Pulmonary artery endothelial cell (primary cell): ENCODE measurements at places on chromosomes 2 and 18.

DNA sequence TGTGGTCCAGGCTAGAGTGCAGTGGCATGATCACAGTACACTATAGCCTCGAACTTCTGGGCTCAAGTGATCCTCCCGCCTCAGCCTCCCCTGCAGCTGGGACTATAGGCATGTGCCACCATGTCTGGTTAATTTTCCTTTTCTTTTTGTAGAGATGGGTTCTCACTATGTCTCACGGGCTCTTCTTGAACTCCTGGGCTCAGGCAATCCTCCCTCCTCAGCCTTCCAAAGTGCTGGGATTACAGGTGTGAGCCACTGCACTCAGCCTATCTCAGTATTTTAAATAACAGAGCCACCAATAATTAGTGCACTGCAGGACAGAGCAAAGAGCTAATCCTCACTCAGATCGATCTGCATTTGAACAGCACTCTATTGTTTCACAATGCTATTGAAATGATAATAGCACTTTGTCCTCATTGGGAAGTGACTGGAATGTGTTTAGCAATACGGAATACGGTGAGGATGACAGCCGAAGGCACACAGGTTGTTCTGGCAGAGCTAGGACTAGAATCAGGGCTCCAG is 335.9 kb downstream of the DLGAP1 start:
- DNase-seq: no peak

- no peak for DNase-seq
Observed at GRCh38 chr2:142472382-142472781, 341.6 kb upstream of the LRP1B start.

- peak; percentile 90 for DNase-seq
Observed at GRCh38 chr2:47088371-47089082, 66.6 kb downstream of the STPG4 start.

DNA sequence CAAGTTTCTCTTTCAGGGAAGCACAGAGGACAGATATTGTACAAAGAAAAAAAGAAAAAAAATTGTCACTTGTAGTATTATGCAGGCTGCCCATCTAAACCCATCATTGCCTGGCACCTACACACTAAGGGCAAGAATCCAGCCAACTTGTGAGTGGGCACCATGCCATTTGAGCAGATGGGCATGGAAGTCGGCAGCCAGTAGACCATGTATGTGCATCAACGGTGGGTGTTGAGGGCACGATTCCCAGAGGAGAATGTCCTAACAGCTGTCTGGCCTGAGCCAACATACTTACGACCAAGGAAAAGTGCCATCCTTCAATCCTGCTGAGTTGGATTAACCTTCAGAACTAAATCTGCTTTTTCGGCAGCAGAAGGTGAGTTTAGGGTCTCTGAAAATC is 63.9 kb downstream of the ARHGAP15 start:
- no peak for DNase-seq

GRCh38 chr2:23614701-23615100 is 229.7 kb downstream of the KLHL29 start:
- no peak for DNase-seq

- no peak for DNase-seq
Observed at GRCh38 chr2:857937-858336, 92.7 kb upstream of the SNTG2 start.

DNA sequence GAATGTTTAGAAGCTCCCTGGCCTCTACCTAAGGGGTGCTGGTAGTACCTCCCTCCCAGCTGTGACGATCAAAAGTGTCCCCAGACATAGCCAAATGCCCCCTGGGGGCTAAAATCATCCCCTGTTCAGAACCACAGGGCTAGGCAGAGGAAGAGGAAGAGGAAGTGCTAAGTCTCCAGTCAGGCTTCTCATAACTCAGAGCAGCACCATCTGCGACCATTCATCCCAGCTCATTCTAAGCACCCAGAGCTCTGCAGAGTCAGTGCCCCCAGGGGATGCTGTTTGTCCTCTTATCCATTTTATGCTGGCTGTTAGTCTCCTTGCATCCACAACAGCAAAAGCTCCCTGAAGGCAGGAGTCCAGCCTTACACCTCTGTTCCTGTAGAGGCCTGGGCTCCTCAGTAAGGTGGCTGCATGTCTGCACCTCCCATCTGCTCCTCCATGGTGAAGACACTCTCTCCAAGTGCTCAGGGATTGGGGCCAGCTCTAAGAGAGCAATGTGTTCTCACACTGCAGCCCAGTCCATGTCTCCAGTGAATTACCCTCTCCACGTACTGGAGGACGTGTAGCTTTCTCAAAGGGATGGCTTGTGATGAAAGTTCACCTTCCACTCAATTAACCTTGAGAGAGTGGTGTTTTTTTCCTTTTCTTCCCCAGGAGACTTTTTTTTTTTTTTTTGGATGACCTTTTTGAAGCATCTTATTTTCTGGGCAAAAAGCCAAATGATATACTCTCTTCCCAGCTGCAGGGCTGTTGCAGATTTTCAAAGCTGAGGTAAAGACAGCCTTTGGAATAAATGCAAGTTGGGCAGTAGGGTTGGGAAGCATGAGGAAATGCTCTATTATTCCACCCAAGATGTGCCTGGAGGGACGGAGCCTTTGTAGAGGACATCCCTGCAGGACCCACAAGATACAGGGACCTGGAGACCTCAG is 158.9 kb upstream of the SLC14A2 start:
- no peak for DNase-seq

DNA sequence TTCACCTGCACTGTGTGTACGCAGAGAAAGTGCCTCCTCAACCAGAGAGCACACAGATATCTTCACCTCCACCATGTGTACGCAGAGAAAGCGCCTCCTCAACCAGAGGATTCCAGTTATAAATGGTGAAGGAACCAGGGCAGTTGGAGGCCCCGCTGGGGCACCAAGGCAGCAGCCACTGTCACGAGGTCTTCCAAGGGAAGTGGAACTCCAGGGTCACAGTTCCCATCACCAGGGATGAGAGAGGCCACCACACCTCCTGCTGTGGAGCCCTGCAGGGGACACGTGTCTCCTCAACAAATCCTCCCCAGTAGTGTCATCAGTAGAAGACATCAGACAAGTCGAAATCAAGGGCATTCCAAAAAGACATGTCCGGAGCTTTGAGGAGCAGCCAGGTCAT is 28.2 kb upstream of the NFATC1 start:
- no peak for DNase-seq

- no peak for DNase-seq
Observed at GRCh38 chr2:127527001-127527804, 914 bp upstream of the IWS1 start.

GRCh38 chr2:166126007-166126639 is 1.7 kb downstream of the SCN1A start:
- DNase-seq: no peak

GRCh38 chr18:70260683-70261082 is 28.2 kb upstream of the SOCS6 start:
- no peak for DNase-seq

DNA sequence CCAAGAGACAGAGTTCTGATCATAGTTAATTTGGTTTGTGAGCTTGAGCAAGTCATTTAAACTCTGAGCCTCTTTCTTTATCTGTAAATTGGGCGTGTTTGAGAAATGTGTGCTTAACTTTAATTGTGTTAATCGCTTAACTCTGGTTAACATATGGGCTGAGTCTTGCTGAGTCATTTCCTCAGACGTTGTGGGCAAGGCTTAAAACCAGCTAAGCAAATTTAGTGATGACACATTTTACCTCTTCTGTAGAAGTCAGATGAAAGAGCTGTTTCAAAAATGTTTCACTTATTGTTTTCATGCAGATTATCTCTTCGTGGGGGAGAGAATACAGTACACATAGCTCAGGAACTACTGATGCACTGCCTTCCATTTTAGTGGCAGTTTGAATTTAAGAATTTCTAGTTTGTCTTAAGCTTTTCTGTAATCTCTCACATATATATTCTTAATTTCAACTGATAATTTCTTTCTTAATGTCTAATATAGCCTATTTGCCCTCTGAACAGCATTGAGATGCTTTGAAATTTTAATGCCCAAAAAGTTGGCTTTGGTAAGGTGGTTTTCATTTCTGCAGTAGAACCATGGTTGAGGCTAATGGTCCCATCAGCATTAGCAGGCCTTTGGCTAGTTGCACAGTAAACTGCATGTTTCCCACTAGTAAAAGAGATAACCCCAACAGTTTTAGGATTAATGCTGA is 34.9 kb downstream of the RAB10 start:
- DNase-seq: peak; percentile 46

DNA sequence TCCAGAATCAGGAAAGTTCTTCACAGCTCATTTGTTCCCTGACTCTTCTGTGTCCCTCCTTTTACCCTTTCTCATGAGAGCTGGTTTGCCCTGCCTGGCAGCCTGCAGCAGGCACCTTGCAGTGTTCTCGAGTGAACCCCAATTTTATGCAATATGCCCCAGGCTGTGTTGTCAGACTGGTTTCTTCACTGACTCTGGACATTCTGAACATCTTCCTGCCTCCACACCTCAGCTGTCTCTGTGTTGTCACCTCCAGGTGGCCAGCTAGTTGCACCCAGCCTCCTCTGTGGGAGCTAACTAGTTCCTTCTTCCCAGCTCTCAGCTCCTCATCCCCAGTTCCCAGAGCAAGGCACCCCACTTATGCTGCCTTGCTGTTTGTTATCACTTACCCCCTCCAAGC is 5.5 kb downstream of the SETBP1 start:
- no peak for DNase-seq

DNA sequence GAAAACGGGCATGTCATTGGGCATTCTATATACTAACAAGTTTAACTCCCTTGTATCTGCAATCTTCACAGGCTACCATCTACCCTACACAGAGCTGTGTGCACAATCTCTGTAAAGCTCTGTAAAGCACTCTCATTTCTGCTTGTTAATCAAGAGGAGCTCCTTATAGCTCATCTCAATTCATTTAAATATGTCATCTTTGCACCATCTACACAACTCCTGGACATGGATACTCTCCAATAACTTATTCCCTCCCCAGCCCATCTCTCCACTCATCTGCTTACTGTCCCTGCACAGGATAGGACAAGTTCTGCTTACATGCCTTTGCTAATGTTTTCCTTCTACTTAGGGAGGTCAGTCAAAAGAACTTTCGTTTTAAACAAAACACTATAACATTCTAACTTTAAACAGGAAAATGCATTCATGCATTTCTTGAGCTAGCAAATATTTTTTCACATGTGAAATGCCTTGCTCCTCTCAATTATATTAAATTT is 61.4 kb downstream of the DPP4 start:
- no peak for DNase-seq

GRCh38 chr2:206163251-206163880 is 3.7 kb downstream of the EEF1B2 start:
- no peak for DNase-seq

DNA sequence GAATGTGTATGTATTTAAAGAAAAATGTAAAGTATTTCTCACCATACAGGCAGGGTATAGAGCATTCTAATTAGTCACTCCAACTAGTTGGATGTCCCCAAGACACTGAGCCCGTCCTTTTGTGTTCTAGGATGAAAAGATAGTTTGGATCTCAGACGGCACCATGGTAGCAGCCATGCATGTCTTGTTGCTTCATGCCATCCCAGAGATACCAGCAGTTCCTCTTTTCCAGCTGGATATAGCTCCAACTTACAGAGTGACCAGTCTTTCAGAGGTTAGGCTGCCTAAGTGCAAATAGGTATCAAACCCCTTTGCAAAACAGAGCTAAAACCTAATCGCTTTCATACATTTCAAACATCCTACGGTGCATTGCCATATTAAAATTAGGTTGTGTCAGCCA is 275.3 kb downstream of the MTX2 start:
- DNase-seq: no peak

DNA sequence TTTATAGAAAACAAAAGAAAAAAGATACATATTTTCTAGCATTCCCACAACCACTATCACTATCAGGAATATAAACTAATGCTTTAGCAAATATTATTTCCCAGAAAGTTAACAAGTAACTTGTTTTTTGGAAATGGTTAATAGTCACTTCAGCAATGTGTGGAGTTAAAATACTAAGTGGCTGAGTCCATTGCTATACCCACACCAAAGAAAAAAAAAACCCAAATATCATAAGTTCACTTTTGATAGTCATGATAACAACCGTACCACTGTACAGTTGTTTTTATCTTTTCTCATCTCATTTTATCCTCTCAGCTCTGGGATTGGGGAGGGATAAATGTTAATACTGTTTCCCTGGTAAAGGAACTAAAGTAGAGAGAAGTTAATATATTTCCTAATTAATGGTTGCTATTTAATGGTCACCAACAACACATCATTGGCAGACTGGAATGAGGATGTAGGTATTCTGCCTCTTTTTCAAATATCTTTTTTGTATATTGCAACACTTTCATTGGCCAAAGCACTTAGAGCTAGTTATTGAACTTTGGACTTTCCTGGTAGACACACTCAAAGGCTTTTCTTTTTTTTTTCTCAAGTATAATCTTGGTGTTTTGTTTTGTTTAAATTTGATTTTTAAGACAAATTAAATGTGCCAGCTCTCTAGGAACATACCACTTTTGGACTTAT is 18.4 kb upstream of the KANSL1L start:
- DNase-seq: no peak

GRCh38 chr2:102417946-102418345 is 5.0 kb upstream of the IL18RAP start:
- no peak for DNase-seq

DNA sequence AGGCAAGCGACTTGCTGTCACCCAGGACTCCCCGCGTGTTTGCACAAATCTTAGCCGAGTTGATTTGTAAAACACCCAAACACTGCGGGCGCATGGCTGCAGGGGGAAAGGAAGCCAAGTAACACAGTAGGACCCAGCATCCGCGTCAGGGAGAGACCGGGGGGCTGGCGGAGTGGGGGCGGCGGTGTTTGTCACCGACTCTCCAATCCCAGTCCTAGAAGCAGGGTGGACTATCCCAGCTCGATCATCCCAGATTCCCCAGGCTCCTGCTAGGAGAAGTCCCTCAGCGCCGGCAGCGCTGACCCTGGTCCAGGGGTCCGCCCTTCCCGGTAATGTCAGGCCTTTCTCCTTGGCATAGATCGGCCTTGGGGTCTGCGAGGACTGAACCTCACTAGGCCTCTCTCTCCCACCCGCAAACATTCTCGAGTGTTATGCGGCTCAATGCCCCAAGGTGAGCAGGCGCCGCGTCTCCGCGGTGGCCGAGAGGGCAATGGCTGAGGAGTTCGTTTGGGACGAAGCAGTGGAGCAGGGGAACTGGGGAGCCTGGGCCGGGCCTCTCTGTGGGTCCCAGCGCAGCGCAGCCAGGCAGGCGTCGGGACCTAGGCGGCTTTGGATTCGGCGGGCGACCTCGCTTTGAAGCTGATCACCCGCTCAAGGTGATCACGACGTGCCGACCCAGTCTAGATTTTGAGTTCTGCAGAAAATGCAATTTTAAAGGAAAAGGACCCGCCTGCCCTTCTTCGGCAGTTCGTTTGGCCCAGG is 1.5 kb upstream of the GDF7 start:
- DNase-seq: no peak

DNA sequence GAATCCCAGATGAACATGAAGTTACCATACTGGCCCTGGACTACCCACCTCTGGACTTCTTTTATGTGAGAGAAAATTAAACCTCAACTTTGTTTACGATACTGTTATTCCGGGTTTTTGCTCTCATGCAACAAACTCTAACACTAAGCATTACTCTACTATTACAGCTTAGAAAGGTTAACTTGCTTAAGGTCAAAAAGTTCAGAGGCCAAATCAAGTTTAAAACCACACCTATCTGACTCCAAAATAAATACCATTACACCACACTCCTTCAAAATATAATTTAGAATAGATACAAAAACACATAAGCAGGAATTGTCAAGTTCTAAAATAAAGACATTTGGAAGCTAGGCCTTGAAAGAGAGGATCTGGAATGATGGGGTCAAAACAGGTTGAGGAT is 75.0 kb downstream of the DTNB start:
- DNase-seq: no peak

GRCh38 chr2:191566344-191566743 is 111.6 kb upstream of the NABP1 start:
- no peak for DNase-seq

GRCh38 chr2:40300391-40300790 is 151.5 kb downstream of the SLC8A1 start:
- no peak for DNase-seq
